ENCODE measurements at places on chromosomes 1 and 21.
A peak's percentile ranks its signal among the peaks of the same experiment; 100 is the strongest.

DNA sequence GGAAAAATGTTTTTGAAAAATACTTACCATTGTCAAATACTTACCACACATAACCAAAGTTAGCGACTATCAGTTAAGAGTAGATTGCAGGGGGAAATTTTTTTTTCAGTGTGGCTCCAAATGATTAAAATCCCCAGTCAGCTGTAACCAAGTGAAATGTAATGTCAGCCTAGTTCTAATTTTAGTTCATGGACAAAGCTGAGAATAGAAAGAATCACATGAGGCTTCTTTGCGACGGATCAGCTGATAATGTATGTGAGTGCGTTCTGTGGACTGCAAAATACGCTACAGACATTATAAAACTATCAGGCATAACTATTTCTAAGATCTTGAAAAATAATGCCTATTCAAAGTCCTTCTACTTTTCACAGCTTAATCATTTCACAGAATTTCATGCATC, at the start of gene LRRC39:
Gene LRRC39 (minus strand): TSS at position 166 of the 400 bp plus-strand sequence. CDS start 9,740 bp downstream, outside the sequence.
- no peak for DNase-seq

GRCh38 chr1:11138952-11139351, 39.3 kb upstream of the EXOSC10 start:
- no peak for DNase-seq

- DNase-seq: no peak
Measured at GRCh38 chr1:40868051-40868723, 6.0 kb upstream of the CITED4 start.

DNA sequence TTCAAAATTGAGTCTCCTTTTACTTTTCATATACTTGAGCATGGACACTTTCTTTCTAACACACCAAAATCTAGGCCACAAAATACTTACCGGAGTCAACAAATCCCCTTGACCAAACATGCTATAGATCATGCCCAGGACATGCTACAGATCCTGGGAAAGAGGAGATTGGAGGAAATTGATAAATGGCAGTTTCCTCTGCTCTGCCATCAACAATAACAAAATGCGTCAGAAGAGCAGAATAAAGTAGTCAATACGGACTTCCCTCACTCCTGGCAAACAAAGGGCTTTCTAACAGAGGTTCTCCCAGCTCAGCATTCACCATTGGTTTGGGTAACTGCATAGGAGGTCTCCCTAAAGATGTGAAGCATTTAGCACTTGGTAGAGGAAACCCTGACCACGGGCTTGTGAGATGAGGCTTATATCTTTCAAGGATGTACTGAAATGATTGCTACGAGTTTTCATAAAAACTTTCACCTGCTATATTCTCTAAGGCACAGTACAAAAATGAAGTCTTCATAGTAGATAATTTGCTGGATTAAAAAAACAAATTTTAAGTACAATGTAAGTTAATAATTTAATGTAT, 283.8 kb upstream of the RUNX1 start:
- no peak for DNase-seq

DNA sequence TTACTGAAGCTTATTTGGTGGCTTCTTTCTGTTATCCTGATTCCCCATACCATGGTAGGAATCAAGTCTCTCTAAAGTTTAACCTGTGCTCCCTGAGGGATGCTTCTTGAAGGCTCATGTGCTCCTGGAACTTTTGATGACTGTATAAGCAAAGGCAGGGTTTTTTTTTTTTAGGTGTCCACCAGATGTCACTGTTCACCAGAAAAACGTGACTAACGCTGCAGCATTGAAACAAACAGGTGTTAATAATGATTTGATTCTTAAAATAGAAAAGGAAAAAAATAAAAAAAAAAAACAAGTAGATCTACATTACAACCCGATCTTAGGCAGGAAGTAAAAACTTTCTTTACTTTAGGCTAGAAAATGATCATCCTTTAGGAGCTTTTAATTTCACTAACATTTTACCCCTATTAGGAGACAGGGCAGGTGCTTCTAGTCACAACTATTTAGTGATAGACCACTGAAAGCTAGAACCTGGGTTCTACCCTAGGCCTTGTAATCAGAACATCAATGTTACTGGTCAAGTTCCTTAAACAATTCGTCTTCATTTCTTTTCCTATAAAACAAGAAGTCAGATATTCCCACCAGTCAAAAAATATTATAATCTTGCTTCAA, 223.0 kb downstream of the PLA2G4A start:
- peak; percentile 29 for DNase-seq

GRCh38 chr1:227749916-227750710, 14.9 kb downstream of the SNAP47 start:
- no peak for DNase-seq

GRCh38 chr1:212641956-212642355, 33.4 kb downstream of the ATF3 start:
- DNase-seq: no peak

DNA sequence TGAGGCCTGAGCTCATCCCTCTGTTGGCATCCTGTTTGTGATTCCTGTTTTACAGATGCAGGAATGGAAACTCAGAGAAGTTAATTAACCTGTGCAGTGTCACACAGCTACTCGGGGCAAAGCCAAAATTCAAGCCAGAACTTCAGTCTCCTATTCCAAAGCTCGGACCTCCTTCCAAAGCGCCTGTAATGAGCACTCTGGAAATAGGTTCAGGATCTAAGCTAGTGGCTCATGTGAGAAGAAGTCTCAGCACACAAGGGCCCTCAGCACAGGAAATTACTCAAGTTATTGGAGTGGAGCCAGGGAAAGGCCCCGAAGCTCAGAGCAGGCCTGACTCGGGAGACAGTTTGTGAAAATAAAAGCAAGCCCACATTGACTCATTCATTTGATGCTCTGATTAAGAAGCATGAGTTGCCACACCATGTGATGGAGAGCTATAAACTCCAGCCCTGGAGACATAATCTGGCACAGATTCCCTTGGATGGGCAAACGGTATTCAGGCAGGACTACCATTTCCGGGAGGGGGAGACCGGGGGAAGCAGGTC, 50.6 kb upstream of the LYST start:
- peak; percentile 79 for DNase-seq

DNA sequence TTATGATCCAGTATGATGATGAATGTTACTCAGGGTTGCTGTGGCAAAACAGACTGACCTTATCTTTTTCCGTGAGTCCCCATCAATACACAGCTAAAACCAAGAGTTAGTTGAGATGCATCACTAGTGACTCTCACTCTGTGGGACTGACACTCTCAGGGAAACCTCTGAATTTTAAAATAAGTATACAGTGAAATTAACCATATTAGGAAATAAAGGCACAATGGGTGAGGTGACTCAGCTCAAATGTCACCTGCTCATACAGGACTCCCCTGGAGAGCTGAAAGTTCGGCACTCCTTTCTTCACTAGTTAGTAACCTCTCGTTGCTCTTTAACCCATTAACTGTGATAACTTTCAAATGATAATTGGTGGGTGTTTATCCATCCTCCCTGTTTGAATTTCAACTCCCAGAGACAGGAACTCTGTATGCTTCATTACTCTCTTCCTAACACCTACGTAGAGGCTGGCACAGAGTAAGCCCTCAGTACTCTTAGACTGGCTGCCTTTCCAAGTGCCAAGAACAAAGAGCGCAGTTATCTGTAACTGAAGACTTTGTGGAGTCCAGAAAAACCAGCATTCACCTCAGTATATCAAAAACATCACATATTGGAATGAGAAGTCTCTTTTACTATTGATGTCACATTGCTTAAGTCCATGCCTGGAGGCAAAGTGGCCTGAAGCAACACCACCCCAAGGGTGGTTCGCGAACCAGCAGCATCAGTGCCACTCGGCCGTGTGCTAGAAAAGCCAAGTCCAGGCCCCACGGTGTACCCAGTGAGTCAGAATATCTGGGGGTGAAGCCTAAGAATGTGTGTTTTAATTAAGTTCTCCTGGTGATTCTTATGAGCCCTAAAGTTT, 91.1 kb downstream of the NIBAN1 start:
- no peak for DNase-seq

- DNase-seq: no peak
Measured at GRCh38 chr1:56526571-56527174, 52.7 kb downstream of the PLPP3 start.

GRCh38 chr1:155247667-155248553, 7.4 kb downstream of the ENTREP3 start:
- no peak for DNase-seq

GRCh38 chr1:151972542-151973248, 21.0 kb downstream of the S100A10 start:
- peak; percentile 39 for DNase-seq

GRCh38 chr21:44734026-44734745, 22.8 kb upstream of the TSPEAR start:
- DNase-seq: no peak

DNA sequence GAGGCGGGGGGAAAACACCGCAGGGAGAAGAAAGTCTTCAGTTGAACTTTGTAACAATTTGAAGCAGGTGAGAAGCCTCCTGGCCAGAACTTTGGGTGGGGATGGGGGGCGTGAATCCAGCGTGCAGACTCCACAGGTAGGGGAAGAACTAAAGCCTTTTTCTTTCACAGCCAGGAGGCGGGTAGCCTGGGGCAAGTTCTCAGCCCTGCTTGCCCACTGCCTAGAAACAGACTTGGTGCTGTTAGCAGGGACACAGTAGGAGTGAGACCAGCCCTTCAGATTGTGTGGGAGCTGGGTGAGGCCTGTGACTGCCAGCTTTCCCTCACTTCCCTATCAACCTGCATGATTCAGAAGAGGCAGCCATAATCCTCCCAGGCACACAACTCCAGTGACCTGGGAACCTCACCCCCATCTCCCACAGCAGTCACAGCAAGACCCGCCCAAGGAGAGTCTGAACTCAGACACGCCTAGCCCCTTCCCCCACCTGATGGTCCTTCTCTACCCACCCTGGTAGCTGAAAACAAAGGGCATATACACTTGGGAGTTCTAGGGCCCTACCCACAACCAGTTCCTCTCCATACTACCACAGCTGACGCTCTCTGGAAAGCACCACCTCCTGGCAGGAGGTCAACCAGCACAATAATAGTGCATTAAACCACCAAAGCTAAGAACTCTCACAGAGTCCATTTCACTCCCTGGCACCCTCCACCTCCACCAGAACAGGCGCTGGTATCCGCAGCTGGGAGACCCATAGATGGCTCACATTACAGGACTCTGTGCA, 83.5 kb upstream of the CDC42BPA start:
- DNase-seq: no peak

DNA sequence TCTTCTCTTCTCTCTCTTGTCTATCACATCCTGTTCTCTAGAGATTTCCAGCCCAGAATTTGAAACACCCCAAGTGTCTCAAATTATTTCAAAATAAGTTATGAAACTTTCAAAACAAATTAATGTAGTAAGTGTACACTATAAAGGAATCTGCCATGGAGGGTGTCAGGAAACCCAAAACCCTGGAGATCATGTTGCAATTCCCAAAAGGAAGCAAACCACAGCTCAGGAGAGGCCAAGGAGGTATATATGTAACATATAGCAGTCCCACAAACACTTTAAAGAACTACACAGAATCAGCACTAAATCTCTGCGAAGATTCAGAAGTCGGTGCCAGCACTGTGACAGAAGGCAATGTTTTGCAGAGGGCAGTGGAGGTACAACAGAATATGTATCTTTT, 26.6 kb downstream of the PTPN14 start:
- no peak for DNase-seq

GRCh38 chr1:15620155-15620545, 2.9 kb downstream of the DDI2 start:
- DNase-seq: peak; percentile 73

- no peak for DNase-seq
Measured at GRCh38 chr1:173715538-173715844, 710 bp downstream of the KLHL20 start.
